Tongue (tissue), 3 donors: ENCODE measurements at places on chromosomes 1 and 21. TPM values are rescaled to one million over a fixed set of nuclear protein-coding genes. Genes with fewer than 3 reads are reported as not detected.

LINGO4 gene
- total RNA-seq, result 0.41 TPM

SAMSN1 gene
- total RNA-seq, result 1.4 TPM

LRRC38 gene
- total RNA-seq, result 14.0 TPM

ITLN2 gene
- not detected for total RNA-seq

NFASC gene
- total RNA-seq, result 4.4 TPM
